ENCODE measurements at places on chromosomes 7 and 10.

DNA sequence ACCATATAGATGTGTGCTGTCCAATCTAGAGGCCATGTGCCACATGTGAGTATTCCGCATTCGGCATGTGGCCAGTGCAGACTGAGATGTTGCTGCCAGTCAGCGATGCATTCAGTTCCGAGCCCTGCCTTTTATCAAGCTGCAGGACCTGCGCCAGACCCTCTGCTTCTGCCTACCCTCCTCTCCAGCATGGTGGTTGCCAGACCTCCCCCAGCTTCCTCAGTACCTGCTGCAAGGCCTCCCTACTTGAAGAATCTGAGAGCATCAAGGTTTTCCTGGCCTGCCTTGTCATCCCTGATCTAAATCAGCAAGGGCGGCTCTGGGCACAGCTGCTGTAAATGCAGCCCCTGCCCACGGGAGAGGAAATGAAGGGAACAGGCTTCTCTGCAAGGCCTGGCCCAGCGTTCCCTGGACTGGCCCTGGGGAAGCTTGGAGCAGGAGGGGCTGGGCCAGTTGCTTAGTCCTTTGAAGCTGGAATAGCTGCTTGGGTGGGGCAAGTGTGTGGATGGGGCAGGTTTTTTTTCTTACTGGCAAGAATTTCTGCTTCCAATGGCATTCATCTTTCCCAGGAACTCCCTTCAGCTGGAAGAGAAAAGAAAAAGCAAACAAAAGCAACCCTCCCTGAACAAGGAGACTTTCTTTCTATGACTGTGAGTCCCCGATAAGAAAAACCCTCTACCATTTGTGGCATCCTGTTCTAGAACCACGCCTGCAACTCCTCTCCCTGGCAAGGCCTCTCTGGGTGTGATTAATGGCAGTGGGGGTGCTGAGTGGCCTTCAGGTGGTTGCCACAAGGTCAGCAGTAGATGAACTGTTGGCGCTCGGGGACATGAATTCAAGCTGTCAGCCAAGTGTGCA, 93.0 kb downstream of the NHLRC2 start:
- DNase-seq = no peak

DNA sequence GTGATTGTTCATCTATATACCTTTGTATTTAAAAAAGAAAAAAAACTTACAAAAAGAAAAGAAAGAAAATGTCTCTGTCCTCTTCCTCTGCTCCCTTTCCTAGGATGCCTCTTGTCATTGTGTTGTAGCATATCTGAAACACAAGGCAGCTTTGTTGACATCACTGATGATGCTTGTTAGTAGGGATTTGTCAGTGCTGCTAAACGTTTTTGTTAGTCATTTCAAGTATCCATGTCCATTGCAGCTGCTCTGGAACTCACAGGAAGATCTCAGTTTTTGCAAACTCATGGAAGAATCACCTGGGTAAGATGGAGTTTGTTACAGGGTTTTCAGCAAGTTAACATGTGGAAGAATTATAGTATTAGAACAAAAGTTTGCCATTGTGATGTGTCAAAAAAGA, 123.6 kb downstream of the CCSER2 start:
- no peak for DNase-seq

GRCh38 chr7:119254742-119255141, 1018.2 kb upstream of the KCND2 start:
- no peak for DNase-seq

GRCh38 chr7:159030490-159031134, 114.1 kb downstream of the VIPR2 start:
- DNase-seq = no peak

DNA sequence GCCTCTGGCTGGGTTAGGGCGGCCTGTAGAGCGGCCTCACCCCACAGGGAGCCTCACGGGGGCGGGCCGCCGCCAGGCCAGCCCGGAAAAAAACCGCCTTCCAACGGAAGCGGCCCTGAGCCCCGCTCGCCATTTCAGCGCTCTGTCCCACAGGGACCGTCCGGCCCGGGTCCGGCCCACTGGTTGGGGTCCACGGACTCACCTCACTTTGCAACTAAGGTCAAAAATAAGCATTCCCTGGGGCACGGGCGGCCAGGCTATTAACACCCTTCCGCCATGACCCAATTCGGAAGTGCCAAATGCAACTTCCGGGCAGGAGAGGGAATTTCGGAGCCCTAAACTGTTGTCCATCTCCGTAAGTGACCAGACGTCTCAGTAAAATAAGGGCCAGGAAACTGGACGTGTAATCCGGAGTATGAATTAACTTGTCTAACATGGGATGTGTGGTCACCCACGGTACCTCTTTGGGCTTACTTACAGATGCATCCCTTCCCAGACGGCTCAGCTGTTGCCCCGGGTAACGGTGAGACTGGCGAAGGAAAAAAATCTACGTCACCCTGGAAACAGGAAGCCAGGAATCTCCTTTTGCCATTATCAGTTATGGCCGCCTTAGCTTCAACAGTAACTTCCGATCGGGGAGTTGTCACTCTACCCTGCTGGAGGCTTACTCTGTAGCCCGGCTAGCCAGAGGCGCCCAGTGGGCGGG, at the start of gene BBIP1:
Gene BBIP1 (minus strand): TSS at position 538 of the 706 bp plus-strand sequence. CDS start 1,023 bp downstream, outside the sequence.
- peak; percentile 98 for DNase-seq

DNA sequence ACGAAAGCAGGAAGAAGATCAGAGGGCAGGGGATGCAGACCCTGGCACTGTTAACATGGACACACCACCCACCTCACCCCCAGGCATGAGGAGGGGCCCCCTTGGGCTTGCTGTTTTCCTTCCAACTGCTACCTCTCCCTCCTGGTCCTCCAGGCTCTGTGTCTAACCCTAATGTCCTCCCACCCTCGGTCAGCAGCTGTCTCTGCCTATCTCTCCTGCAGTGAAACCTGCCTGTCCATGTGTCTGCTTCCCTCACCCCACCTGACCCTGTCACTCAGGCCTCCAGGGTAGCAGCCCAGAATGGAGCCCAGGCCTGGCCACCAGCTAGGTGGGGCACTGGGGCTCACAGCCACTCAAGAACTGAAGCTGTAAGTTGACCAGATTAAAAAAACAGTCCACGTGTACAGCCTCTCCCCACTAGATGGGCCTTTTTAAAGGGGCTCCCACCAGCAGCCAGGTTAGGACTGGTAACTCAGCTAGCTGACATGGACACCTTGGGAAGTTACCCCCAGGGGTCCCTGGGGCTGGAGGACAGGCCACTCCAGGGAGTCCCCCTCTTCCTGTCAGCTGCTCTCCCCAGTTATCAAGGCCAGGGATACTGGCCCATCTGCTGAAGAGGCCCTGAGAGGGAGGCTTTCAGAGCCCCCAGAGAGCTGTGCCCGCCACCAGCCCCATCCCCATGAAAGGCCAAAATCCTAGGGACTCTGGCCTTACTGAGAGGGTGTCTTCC, 1.5 kb downstream of the SMARCD3 start:
- DNase-seq = no peak

DNA sequence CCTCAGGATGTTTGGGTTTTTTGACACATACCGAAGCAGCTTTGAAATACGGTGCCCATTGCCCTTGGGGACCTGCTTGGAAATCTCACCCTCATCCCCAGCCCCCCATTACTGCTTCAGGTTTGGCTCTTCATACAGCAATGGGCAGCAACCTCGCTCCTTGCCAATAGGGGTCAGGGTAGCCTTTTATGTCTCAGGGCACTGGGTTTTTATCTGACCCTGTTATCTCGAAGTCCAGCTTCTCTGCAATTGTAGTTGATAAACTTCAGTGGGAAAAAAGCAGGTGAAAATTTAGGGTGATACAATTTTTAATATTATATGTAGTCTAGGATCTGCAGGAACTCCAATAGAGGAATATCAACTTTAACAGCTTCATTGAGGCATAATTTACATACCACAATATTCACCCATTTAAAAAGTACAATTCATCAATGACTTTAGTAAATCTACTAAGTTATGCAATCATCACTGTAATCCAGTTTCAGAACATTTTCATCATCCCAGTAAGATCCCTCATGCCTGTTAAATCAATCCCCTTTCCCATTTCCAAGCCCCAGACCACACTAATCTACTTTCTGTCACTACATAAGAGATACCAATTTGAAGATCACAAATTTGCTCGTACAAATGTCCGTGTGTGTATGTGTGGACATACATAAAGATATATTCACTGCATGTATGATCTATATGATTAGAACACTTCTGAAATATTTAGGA, 386.2 kb downstream of the KCNMA1 start:
- no peak for DNase-seq

- DNase-seq = peak; percentile 44
Measured at GRCh38 chr7:157432541-157432956, 95.7 kb downstream of the DNAJB6 start.

Data from SHP77 treated with DMSO at 0.1 percent for 48 hours (cell line).